GM03348 (cell line): ENCODE measurements at places on chromosomes 3 and 15.

DNA sequence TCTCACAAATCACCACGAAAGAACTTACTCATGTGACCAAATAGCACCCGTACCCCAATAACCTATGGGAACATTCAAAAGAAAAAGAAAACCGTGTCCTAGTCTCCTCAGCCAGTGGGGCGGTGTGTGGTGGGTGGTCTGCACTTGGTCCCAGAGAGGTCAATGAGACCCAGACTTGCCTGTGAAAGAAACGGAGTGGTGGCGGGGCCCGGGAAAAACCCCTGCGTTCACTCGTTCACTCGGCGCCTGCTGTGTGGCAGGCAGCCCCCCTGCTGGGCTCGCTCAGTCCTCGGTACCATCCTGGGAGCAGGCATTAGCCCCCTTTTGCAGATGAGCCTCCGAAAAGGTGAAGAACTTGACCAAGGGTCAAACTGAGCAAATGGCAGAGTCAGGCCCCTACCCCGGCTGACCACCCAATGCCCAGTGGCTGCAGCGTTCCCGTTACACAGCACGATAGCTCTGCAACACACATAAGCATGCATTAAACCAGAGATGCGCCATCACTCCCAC lies 36.0 kb downstream of the ZDHHC19 start:
- DNase-seq = no peak

DNA sequence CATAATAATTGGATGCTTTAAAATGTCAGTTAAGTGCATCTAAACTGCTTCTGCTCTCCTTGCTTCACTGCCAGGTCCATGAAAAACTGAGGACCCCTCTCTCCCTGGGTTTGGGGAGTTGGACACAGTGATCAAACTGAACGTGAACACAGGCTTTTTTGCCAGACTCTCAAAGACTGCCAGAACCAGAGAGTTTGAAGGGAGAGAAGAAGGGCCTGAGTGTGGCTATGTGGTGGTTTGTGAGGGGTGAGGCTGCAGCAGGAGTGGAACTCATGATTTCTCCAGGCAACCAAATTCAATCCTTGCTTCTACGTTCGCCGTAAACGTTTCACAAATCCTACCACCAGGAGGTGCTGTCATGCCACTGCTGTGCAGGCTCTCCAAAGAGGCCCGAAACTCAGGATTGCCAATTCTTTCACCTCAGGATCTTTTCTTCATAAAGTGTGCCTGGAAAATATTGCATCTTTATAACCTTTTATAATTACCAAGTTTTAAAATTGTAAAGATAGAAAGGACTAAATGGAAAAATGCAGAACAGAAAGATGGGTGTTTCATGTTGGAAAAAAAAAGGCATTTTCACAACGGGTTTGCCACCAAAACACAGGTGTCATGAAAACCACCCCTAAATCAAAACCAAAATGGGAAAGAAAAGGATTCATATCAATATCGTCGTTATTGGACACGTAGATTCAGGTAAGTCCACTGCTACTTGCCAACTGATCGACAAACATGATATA lies 19.7 kb downstream of the TM4SF4 start:
- peak; percentile 75 for DNase-seq

GRCh38 chr15:28107904-28108275 lies 8.8 kb upstream of the OCA2 start:
- no peak for DNase-seq

DNA sequence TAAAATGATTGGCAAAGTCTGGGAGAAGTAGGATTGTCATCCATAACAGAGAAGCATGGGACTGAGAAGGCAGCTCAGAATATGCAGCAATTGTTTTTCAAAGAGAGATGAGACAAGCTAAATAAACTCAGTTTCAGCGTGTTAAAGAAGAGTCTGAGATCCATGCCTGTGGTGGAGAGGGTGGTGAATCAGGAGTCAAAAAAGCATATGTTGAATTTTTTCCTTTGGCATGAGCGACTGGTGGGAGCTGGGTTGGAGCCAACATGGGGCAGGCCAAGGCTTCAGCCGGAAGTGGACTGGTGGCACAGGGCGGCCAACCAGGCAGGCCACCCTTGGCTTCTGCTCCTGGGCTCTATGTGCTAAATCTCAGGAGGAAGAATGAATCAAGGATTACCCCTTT lies 102.0 kb downstream of the SST start:
- no peak for DNase-seq

- DNase-seq = peak; percentile 74
Observed at GRCh38 chr3:58041826-58042324, 33.7 kb downstream of the FLNB start.

DNA sequence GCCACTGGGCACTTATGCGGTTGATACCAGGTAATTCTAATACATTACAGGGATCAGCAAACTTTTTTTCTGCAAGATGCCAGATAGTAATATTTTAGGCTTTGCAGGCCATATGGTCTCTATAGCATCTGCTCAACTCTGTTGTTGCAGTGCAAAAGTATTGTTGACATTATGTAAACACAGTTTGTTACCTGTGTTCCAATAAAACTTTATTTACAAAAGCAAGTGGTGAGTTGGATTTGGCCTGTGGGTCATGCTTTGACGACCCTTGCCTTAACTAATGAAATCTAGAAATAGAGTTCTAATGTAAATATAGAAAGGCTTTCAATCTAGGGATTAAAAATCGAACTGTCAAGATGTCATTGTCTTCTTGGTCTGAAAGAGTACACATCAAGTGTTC lies 44.4 kb downstream of the PIK3CA start:
- DNase-seq = no peak

GRCh38 chr3:81033684-81034083 lies 727.8 kb downstream of the GBE1 start:
- no peak for DNase-seq

GRCh38 chr15:78034495-78035191 lies 42.9 kb downstream of the TBC1D2B start:
- DNase-seq = no peak

GRCh38 chr15:64865998-64866520 lies 24.3 kb downstream of the PLEKHO2 start:
- peak; percentile 70 for DNase-seq

GRCh38 chr3:193620057-193620456 lies 27.0 kb downstream of the OPA1 start:
- no peak for DNase-seq

DNA sequence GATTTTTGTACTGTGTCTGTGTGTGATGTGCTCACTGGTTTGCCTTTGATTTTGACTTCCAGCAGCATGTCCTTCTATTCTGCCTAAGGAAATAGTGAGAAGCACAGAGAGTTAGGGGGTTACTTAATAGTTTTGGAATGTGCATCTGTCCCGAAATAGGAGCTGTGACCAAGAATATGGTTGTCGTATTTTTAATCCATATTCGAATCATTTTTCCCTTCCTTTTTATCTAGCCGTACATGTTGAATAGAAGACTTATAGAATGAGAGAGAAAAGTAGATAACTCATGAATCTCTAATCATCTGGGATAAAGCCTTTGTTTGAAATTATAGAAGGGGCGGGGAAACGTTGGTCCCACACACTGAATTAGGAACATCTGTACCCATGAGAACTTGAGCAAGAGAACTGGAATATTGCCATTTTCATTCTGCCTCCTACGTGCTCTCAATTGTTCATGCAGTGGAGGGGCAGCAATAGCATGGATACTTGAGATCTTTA lies 23.6 kb downstream of the CRTC3 start:
- DNase-seq = peak; percentile 65

GRCh38 chr15:72764656-72765055 lies 18.9 kb downstream of the ADPGK start:
- no peak for DNase-seq

GRCh38 chr3:194382196-194382891 lies 12.8 kb upstream of the LRRC15 start:
- no peak for DNase-seq

- no peak for DNase-seq
Observed at GRCh38 chr15:77430213-77430612, 9.5 kb downstream of the HMG20A start.

DNA sequence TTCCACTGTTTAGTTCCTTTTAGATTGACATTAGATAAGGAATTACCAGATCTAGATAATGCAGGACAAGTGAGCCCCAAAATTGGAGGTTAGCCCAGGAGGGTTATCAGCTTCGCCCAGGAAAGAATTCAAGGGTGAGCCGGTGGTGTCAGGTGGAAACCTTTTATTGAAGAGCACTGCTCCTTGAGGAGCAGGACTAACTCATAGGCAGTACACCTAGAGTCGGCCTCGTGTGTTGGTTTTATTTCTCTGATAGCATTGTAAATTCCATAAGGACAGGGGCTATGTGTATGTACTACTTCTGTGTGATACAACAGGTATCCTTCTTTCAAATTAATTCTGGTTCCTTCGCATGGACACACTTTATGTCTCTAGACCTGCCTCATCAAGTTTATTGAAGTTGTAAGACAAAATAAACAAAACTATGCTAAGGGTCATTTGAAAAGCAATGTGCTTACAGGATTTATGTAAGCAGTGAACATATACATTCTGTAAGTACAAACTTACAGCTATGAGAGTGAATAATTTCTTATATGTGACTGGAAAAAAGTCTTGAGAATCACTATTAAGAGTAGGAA lies 57.2 kb downstream of the SNX4 start:
- DNase-seq = no peak

DNA sequence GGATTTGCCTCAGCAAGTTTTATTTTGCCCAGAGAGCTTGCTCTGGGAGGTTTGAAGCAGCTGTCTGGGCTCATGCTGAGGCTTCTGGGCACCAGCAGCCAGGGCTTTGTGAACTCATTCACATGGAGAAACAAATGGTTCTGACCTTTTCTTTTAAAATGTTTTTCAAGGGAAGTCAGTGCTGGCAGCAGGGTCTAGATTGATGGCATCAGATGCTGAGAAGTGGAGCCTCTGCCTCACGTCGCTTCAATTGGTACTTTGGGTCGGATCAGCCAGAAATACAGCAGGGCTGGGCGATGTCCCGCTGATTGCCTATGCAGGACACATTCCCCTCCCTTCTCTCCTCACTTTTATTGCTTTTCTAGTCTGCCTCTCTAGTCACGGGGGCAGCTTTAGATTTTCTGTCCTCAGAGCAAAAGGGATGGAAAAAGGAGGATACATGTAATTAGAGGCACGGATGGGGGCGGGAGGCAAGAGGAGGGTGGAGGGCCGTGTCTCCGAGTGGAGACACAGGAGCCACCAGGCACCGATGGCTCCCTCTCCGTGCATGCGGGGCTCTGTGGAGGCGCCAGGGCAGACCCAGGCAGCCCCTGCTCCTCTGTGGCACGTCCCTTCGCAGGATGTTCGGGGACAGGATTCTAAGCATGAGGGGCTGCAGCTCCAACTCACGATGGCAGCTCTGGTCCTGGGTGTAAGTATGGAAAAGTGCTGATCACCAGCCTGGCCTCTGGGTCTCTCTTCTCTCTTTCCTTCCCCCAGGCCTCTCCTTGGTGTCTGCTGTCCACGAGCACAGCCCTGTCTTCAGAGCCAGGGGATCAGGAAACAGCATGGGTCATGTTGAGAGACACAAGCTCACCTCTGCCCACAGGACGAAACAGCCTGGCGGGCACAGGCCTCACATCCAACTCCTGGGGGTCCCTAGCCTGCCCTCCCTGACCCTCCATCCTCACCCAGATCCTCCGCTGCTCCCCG lies 116.1 kb downstream of the FAM43A start:
- DNase-seq = no peak

DNA sequence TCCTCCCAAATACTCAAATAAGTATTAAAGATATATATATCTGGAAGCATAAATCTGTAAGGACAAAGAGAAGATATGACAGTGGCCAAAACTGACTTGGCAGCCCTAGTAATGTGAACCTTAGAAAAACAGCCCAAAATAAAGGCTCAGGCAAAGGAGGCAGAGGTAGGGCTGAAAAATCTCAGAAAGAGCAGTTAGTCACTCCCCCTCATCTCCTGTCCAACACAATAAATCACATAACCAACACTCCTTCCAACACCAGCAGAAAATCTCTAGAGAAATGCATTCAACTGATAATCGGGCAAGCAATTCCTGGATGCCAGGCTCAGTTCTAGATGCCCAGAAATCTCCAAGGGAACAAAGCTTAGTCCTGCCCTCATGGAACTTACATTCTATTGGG lies 22.1 kb upstream of the CHRM5 start:
- no peak for DNase-seq

DNA sequence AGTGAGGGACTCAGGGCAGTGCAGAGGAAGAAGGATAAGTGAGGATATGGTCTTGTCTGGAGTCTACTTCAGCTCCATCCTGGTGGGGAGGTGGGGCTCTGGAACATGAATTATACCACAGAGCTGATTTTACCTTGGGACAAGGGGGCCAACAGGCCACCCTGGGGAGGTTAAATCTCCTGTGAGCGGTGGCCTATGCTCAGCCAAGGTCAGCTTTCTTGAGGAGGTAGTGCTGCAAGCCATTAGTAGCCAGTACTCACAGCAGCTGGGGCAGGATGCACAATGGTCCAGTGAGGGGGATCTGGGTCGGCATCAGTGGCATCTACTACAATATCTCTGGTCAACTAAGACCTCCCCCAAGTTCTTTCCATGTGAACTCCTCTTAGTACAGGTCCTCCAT lies 49.7 kb downstream of the XYLB start:
- no peak for DNase-seq

DNA sequence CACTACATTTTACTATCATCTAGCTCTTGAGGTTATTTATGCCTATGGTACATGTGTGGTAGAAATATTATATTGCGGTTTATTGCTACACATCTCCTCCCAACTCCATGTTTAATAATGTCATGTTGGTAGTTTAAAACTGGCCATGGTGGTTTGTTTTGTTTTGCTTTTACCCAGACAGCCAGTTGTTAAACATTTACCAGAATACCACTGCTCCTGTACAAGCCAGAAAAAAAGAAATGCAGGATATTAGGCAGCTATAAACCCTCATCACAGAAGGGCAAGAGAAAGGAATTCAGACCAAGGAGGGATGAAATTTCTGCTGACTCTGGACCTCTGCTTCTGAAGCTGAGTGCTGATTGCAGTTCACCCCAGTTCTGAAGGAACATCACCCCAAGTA lies 451.8 kb upstream of the IL12A start:
- DNase-seq = no peak

DNA sequence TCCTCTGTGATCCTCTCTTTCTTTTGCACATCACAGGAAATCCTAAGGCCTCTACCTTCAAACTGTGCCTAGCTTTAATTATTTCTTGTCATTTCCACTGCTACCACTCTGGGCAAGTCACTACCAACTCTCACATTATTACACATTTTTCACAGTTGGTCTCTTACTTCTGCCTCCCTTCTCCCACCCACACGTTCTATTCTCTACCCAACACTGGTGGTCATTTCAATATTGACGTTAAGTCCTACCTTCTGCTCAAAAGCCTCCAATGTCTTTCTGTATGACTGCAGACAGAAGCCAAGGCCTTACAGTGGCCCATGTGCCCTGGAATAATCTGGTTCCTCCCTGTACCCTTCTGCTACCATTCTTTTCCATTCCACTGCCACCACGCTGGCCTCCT lies 3.9 kb downstream of the KCNMB2 start:
- DNase-seq = no peak

GRCh38 chr3:128339491-128340012 lies 127.1 kb downstream of the DNAJB8 start:
- DNase-seq = no peak

DNA sequence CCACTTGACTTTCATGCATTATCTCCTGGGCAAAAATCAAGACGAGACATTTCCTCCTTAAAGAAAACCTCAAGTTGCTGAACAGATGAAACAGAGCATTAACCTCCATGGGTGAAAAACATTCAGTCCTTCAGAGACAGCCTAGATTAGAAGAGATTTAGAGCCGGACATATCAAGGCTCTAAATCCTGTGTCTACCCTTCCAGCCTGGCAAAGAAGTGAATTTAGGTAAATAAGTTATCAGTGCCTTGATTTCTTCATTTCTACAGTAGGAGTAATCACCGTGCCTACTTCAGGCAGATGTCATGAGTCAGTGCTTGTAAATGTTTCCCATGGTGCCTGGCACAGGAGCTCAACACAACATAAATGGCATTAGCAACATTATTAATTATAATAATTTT lies 159.3 kb upstream of the PRICKLE2 start:
- DNase-seq = no peak
